ENCODE measurements at places on chromosomes 4 and X.

- no peak for DNase-seq
These were observed 9.2 kb upstream of the EOLA1 start for GRCh38 chrX:149531599-149531998.

DNA sequence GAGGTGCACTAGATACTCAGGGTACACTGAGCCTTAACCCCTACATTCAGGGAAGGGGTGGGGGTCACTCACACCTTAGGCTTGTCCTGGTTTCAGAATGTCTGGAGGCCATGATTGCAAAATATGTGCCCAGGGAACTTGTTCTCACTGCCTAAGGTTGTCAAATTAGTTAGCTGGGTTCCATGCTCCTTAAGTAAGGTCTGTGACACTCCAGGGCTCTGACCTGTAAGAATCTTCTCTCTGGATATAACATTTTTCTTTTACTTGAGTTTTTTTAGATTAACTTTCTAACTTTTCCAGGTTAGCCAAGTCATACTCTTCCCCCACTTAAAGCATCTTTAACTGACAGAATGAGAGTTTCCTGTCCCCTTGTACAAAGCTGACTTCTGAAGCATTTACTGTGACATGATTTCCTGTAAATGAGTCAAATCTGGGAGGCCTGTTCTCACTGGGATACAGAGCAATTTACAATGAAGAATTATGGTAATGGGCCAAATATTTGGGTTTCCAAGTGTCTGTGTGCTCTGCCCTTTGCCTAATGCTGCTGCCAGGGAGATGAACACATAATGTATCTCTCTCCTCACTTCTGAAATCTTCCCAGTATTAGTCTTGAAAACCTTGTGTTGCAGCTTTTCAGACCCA, 101.7 kb downstream of the GATB start:
- no peak for DNase-seq

GRCh38 chrX:105696870-105697269, 125.5 kb upstream of the NRK start:
- DNase-seq: no peak

DNA sequence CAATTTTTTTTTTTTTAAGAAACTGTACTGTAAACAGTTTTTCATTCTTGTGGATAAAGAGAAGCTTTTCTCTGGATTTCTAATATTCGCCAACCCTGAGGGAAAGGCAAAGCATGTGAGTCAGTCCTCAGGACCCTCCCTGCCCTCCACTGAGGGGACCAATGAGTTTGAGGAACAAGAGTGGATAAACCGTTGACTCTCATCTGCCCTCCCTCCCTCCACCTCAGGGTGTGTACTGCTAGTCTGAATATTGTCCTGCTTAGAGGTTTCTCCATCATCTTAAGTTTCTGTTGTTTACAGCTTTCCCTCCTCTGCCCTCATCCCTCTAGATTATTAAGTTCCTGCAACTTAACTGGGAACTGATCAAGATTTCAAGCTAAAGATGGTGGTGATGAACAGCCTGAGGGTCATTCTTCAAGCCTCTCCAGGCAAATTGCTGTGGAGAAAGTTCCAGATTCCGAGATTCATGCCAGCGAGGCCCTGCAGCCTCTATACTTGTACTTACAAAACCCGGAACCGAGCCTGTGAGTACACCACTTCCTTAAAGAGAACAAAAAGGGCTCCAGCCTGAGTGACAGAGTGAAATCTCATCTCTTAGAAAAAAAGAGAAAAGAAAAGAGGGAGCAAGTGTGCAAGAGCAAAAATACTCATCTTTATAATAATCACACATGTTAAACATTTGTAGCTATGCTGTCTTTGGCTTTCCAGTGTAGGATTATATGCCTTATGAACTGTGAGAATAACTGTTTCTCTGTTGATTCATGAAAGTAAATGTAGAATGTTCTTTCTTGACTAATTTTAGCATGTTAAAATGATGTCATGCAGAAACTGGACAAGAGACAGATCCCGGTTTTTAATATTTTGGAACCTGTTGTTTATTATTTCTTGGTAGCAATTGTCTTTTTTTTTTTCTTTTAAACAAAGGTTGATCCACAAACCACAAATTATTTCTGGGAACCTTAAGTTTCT, 11.9 kb downstream of the CA5B start:
- DNase-seq: no peak

DNA sequence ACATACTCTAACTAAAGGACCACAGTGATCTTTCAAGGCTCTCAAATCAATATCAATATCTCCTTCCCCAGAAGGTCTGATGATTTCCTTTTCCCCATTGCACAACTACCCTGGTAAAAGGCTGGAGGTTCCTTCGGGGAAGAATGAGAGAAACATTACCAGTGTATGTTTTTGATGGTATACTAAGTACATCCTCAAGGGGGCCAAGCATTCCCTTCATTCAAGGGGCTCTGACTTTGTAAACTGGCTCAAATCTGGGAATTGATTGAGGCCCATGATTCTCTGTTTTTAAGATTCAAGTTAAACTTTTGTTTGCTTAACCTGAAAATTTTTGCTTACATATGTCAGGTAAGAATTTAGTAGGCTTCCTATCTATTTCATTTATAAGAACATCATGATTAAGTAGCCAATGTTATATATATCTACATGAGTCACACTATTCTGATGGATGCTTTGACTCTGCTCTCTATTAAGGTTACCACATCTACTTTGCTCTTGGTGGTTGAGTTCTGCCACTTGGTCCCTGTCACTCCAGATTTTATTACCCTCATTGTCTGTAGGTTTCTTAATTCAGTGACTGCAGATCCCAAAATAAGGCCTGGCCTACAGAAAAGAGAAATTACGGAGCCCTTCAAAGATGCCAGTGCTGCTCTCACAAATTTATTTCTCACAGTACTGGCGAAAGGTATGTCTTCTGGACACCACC, 16.4 kb upstream of the GUCY1B1 start:
- no peak for DNase-seq

- DNase-seq: no peak
These were observed 639 bp upstream of the PI4K2B start for GRCh38 chr4:25233194-25233593.

DNA sequence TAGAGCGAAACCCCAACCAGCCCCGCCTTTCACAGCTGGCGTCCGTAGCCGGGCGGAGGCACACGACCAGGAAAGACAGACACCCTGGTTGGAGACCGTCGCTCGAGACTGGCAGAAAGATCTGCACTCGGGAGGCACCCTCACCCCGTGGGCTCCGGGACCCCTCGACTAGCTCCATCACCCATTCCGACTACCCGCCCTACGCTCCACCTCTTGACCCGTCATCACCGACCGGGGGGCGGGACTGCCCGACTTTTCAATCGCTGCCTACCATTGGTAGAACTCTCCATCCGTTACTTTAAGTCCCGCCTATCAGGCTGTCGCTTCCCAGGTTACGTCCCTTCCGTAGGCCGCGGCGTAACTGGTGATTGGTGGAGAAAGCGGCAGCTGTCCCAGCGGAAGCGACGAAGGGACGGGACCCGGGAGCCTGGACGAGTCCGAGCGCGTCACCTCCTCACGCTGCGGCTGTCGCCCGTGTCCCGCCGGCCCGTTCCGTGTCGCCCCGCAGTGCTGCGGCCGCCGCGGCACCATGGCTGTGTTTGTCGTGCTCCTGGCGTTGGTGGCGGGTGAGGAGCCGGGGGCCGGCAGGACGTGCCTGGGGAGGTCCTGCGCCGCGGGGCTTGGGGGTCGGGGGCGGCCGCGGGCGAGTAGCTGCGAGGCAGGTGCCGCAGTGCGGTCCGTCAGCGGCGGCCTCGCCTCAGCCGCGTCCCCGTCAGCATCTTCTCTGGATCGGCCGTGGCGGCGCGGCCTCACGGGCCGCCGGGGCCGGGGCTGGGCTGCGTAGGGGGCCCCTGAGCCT, at the start of gene ATP6AP2:
Gene ATP6AP2 (plus strand): TSS at position 434 of the 799 bp plus-strand sequence. CDS start 96 bp downstream, at position 530.
- DNase-seq: peak; percentile 73

- no peak for DNase-seq
These were observed 35.5 kb upstream of the PCDH19 start for GRCh38 chrX:100445593-100445992.

GRCh38 chrX:41730081-41730480, 6.1 kb downstream of the GPR82 start:
- DNase-seq: no peak

GRCh38 chr4:6027392-6027791, 9.2 kb upstream of the C4orf50 start:
- DNase-seq: no peak

DNA sequence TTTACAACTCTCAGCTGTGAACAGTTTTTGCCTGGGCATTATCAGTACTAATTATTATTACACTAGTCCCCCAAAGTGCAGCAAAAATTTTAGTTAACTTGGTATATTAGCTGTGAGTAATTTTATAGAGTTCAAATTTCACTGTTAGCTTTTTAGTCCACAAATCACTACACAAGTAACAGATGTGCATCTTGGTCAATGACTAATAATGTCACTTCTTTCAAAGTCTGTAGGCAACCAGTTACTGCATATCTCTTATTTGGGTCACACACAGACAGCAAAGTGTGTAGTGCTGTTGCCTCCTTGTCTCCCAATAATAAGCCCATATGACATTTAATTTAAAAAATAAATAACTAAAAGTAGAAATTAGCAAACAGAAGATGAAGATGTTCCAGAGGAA, 159.9 kb downstream of the SCFD2 start:
- no peak for DNase-seq

GRCh38 chrX:53681661-53682060, 4.9 kb downstream of the HUWE1 start:
- DNase-seq: no peak

DNA sequence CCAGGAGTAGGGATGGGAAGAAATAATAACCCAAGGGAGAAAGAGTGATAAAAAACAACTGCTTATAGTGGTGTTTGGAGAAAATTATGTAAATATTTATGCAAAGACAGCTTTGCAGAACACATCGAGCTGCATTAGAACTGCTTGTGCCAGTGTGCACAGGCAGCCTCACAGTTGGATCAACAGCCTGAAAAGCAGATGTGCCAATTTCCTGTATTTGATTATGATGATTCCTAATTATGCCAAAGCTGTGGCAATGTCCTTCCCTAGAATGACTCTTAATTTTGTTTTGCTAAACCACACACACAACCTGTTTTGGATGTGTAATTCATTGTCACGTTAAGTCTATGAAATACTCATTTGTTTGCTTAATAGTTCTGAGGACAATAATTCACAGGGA, 30.6 kb upstream of the ANTXR2 start:
- no peak for DNase-seq

GRCh38 chrX:30620125-30620524, 33.1 kb upstream of the GK start:
- no peak for DNase-seq

GRCh38 chr4:86963697-86964096, 28.9 kb downstream of the AFF1 start:
- no peak for DNase-seq

Data from activated naive CD8-positive, alpha-beta T cell treated with anti-CD3 and anti-CD28 coated beads, Interleukin-2, amount 50 U/mL, for 16 hours (primary cell).